Fibroblast of lung (primary cell): ENCODE measurements at places on chromosomes 2 and 18. TPM values are rescaled to one million over a fixed set of nuclear protein-coding genes. Genes with fewer than 3 reads are reported as not detected.

- peak; percentile 77 for DNase-seq
These were observed 115.6 kb upstream of the RMDN2 start for GRCh38 chr2:37809525-37809924.

DNA sequence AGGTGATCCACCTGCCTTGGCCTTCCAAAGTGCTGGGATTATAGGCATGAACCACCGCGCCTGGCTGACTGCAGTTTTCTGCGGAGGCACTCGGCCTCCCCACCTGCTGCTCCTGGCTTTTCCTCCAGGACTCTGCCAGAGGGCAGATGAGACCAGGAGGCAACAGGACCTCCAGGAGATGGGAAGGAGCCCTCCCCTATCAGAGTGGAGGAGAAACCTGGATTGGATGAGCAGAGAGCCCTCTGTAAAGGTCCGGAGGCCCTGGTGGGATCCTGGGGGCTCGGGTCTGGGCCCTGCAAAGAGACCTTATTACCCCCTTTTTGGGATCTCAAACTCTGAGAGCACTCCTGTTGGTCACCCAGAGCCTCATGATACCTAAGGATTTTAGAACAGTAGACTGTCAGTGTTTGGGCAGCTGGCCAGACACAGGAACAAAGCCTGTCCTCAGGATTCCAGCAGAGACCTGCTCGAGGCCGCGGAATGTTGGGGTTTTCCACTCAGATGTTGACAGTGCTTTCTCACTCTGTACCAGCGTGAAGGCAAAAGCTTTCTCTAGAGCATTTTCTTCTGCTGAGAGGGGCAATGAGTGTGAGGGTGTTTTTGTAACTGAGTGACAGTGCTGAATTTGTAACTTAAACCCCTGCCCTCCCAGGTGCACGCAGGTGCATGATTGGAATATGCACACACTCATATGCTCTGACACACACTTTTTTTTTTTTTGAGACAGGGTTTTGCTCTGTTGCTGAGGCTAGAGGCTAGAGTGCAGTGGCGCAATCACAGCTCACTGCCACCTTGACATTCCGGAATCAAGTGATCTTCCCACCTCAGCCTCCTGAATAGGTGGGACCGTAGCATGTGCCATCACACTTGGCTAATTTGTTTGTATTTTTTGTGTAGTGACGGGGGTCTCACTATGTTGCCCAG lies 48.4 kb downstream of the NPPC start:
- DNase-seq = no peak

- DNase-seq = no peak
These were observed 9.4 kb upstream of the TMEM163 start for GRCh38 chr2:134728163-134728562.

The DSEL gene
- polyA plus RNA-seq = 43.9 and 60.3 TPM in 2 replicates

GRCh38 chr18:154151-154550 lies 4.2 kb upstream of the USP14 start:
- DNase-seq = no peak

- DNase-seq = peak; percentile 82
These were observed 1.6 kb upstream of the NFE2L2 start for GRCh38 chr2:177265824-177266817.

DNA sequence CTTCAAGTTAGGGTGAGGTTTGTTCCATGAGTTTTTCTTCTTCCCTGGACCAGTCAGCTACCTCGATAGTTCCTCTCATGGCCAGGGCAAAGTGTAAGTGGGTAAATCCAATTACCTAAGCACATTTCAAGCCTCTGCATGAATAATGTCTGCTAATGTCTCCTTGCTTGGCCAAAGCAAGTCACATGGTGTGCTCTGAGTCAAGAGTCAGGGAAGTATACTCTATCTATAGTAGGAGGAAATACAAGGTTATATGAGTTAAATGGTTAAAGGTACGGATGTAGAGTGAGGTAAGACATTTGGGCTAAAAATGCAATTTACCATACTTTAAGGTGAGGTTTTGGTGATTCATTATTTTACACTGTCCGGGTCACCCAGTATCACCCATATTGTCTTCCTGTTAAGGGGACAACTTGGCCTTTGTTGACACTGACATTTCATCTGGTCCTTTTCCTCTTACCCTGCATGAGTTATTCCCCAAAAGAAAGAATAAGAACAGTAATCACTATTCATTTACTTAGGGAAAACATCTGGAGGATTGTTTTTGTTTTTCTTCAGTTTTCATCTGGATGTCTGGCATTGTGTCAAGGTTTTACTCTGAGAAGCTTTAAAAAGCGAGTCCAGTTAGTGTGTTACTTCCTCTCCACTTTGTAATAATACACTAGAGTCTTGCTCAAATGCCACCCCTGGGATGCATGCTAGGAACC lies 405.5 kb downstream of the RND3 start:
- peak; percentile 63 for DNase-seq

DNA sequence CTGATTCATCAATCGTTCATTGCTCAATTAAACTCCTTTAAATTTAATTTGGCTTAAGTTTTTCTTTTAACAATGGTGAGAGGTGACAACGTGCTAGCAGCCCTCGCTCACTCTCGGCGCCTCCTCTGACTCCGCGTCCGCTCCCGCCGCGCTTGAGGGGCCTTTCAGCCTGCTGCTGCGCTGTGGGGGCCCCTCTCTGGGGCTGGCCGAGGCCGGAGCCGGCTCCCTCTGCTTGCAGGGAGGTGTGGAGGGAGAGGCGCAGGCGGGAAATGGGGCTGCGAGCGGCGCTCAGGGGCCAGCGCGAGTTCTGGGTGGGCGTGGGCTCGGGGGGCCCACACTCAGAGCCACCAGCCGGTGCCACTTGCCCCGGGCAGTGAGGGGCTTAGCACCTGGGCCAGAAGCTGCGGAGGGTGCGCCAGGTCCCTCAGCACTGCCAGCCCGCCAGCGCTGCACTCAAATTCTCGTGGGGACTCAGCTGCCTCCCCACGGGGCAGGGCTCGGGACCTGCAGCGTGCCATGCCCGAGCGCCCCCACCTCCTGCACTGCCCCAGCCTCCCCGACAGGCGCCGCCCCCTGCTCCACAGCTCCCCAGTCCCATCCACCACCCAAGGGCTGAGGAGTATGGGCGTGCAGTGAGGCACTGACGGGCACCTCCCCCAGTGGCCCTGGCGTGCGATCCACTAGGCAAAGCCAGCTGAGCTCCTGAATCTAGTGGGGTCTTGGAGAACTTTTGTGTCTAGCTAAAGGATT lies 19.6 kb downstream of the ANKMY1 start:
- no peak for DNase-seq

The FEV gene
- polyA plus RNA-seq = not detected in 2 replicates

DNA sequence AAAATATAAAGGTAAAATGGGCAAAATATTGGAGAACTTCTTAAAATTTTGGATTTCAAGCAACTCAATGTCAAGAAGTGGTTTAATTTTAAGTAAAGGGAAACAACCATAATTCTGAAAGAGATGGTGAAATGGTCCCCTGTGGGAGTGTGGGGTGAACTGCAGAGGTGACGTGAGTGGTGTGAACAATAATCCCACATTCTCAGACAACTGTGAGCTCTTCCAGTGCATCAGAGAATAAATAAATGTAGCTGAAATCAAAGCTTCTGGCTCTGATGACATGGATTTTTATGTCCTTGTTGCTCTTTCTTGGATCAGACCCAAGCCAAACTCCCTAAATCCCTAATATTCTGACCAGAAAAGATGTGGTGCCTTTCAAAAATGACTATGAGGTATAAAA lies 672.7 kb downstream of the ZEB2 start:
- no peak for DNase-seq

The MC2R gene
- not detected in 2 replicates for polyA plus RNA-seq

DNA sequence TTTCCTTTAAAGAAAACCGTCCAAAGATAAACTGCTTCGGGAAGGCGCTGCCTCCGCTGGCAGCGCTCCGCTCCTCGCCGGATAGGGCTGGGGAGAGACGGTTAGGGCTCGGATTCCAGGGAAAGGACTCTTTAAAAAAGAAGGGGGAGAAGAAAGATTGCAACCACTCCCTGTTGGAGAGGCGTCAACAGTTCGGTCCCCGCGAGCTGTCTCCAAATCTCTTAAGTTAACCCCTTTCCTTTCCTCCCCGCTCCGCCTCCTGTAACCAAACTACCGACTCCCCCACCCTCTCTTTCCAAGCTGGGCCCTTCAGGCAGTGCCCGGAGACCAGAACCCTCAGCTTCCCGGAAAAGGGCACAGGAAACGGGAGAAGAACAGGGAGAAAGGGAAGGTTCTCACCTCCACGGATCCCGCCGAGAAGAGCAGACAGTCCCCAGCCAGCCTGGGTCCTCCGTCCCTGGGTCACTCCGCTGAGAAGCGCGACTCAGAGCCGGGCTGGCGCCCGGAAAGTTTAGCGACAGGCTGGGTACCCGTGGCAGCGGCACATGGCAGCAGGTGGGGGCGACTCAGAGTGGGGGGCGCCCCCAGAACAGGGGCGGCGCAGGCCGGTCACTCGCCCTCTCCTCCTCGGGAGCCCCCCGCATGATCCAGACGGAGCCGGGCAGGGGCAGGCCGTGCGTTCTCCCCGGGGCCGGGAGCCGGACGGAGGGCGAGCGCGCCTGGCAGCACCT lies 675 bp downstream of the FZD5 start:
- DNase-seq = peak; percentile 31

The DIPK1C gene
- not detected in 2 replicates for polyA plus RNA-seq

DNA sequence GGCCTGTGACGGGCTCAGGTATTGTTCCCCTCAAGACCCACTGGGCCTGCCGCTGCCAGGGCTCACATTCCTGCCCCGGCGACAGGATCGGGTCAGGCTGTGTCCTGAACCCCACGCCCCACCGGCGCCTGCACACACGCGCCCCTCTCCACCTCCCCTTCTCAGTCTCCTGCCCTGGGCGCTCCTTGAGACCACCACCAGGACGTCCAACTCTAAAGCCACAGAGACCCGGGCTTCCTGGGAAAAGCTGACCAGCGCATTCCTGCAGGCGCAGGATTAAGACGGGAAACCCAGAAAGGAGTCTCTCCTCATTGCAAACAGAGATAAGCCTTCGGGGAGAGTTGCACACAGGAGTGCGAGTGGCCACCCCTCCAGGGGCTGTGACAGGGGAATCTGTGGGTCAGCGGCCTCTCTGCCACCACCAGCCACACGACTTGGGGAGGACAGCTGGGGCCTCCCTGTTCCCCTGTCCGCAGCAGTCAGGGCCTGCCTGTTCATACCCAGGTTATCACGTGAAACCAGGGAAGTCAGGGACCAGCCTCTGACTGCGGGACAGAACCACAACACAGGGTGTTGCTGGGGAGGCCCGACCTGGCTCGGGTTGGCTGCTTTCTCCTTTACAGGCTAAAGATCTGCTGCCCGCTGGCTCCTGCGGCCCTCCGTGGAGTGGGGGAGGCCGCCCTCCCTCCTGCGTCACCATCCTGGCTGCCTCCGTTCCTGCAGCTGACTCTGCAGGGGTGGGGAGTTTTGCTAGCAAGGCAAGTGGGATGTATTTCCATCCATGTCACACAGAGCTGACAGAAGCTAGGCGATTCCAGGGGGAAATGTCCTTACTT lies 88.8 kb downstream of the ZCCHC2 start:
- no peak for DNase-seq

DNA sequence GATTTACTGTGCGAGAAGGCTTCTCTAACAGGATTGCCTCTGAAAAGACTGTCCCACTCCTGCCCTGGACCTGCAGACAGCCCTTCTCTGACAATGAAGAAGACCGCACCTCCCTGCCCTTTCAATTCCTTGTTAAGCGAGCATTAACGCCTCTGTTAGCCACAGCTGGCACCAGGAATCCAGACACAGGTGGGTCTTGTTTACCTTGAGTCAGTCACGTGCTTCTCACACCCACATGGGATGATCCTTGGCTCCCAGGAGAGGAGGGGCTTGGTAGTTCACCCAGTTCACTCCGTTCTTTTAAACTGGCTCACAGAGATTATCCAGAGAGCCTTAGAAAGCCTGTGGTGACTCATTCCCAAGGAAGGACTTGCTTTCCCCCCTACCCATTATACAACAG lies 410.5 kb upstream of the MEIS1 start:
- no peak for DNase-seq

The RAB6D gene
- polyA plus RNA-seq = 0.02 and 0.06 TPM in 2 replicates

The TDRD15 gene
- not detected in 2 replicates for polyA plus RNA-seq

The UGT1A4 gene
- polyA plus RNA-seq = not detected in 2 replicates

DNA sequence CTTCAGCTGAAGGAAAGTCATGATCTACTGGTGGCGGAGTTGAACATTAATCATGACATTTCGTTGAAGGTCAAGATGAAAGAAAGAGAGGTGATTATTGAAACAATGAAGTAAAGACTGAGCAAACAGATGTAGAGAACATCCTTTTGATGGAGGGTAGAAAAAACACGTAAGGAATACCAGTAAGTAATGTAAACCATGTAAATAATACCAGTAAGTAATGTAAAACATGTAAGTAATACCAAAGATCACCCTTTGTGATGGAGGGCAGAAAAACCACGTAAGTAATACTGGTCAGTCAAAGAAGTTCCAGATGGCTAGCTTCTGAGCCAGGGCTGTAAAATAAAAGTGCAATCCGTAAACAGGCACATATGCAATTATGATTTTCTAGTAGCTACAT lies 1387.7 kb downstream of the SUCLG1 start:
- no peak for DNase-seq

GRCh38 chr2:88517759-88518201 lies 65.3 kb upstream of the FOXI3 start:
- DNase-seq = no peak

GRCh38 chr2:158232476-158232875 lies 130.8 kb downstream of the UPP2 start:
- DNase-seq = no peak

DNA sequence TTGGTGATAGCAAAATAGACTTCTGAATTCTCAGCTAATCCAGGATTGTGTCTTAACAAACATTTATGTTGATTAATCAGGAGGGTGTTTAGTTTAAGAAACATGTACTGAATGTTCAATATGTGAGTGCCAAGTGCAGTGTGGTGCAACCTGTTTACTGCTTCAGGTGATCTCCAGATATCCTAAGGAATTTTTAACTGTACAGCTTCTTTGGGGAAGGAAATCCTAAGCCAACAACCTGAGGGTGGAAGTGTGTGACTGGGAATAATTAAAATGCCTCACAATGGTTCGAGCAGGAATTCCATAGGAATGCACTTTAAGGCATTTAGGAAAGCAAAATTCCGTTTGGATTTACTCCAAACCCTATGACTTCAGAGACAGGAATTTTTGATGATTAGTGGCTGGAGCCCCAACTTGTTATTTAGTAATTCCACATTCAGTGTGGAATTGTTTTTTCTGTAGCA lies 16.4 kb downstream of the CRIM1 start:
- DNase-seq = peak; percentile 94

DNA sequence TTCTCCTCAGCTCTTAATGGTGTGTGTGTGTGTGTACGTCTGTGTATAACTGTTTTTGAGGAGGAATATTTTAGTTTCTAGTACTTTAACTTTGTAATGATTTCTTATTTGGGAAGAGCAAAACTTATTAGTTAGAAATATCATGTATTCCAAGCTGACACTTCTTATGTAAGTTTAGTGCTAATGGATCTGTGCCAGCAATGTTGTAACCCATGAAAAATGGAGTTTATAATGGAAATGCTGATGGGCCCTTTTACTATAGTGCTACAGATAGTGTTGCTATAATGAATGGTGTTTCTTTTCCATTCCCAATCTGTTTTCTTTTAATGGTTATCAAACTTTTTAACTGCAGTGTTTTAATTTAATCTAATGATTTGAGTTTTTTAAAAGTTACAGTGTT lies 49.8 kb upstream of the OTX1 start:
- peak; percentile 56 for DNase-seq

The SCN7A gene
- 3.9 and 8.9 TPM in 2 replicates for polyA plus RNA-seq
